NCI-H460 (cell line): ENCODE measurements at places on chromosomes 11 and 22.

GRCh38 chr11:63489879-63490278 lies 1.1 kb downstream of the PLAAT5 start:
- no peak for DNase-seq

GRCh38 chr11:69310934-69311766 lies 17.2 kb downstream of the MYEOV start:
- DNase-seq, result no peak

DNA sequence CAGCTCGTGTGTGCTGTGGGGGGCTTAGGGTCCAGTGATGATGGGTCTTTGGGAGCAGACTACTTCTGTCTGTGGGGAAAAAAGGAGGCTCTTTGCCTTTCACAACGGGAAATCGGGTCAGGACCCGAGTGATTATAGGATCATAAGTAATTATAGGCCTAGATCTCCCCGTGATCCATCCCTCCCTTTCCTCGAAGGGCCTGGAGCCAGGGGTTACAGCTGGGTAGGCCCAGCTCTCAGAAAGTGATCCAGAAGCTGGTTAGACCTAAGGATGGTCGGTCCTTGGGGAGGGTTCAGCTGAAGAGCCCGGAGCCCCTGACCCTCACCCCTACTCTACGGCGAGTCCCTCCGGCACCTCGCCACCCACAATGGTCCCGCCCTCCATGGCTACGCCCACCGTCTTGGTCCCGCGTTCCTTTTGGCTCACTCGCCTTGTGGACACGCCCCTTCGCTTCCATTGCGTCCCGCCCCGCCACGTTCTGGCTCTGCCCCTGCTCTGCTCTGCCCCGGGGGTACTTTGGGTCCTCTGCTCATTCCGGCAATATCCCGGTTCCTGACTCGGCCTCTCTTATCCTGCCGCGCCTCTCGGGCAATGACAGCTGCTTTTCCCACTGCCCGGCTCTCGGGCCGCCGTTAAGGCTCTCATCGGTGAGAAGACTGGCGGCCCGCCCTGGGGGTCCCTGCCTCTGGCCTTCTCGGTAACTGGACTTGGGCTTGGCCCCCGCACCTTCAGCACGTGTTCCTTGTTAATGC lies 5.0 kb downstream of the IGSF22 start:
- DNase-seq, result peak; percentile 39

GRCh38 chr11:66914505-66914904 lies 43.7 kb downstream of the PC start:
- no peak for DNase-seq

GRCh38 chr22:18121954-18122554 lies 11.4 kb downstream of the TUBA8 start:
- DNase-seq, result no peak

GRCh38 chr11:132054822-132055221 lies 684.4 kb downstream of the NTM start:
- no peak for DNase-seq

DNA sequence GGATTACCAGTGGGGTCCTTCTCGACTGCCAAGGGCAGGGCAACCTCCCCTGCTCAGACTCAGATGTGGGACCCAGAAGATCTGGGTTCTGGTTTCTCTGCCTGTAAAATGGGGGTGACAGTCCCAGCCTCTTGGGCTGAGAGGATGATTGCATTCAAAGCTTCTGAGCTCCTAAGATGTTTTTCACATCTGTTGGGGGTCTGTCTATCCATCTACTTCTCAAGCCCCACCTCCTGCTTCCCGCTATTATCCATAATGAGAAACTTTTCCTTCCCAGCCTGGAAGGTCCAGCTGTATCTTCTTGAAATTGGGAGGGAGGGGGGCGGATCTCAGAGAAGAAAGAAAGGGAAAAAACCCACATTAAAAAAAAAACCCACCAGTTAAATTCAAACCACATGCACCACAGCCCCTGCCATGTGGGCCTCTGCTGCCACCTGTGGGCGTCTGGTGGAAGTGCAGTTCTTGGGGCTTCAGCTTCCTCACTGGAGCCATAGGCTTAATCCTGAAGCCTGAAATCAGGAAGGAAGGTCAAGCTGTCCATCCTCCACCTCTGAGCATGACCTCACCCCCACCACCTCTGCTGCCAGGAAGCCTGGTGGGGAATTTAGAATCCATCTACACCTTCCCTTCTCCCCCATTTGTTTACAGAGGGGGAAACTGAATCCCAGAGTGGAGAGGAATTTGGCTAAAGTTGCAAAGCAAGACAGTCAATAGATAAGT lies 27.3 kb downstream of the ARHGEF17 start:
- peak; percentile 55 for DNase-seq

DNA sequence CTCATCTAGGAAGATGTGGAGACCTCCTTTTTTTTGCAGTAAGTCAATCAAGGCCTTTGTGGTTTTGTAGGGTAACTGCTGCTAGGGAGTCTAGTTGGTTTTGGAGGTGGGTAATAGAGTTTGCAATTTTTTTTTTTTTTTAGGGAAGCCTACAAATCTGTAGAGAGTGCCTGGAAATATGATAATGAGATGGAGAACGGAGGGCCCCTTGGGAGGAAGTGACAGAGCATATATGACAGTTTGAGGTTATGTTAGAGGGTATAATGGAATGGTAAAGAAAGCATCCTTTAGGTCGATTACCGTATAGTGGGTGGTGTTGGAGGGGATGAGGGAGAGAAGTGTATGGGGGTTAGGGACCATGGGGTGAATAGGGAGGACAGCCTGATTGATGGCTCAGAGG lies 98.3 kb downstream of the ELP4 start:
- no peak for DNase-seq

DNA sequence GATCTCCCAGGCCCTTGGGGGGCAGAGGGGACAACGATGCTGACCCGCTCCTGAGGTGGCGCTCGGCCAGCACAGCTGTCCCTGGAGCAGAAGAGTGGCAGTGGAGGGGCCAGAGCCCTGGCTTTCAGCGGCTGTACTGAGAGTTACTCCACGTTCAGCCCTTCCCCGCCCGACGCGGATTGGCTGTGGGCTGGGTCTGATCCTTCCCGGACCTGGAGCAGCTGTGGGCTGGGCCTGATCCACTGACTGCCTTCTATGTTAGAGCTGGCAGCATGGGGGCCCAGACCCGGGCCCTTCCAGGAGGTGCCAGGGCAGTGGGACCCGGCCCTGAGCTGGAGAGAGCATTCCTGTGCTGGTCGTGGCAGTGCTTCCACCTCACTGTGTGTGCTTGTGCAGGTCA lies 27.8 kb downstream of the YWHAH start:
- DNase-seq, result no peak

- no peak for DNase-seq
Observed at GRCh38 chr11:134032501-134033091, 36.3 kb upstream of the JAM3 start.

- no peak for DNase-seq
Observed at GRCh38 chr11:59302991-59303390, 55.7 kb upstream of the OR5AN1 start.

- no peak for DNase-seq
Observed at GRCh38 chr11:128283451-128283850, 303.9 kb downstream of the ETS1 start.

GRCh38 chr11:64568041-64568571 lies 22.9 kb upstream of the SLC22A12 start:
- no peak for DNase-seq

DNA sequence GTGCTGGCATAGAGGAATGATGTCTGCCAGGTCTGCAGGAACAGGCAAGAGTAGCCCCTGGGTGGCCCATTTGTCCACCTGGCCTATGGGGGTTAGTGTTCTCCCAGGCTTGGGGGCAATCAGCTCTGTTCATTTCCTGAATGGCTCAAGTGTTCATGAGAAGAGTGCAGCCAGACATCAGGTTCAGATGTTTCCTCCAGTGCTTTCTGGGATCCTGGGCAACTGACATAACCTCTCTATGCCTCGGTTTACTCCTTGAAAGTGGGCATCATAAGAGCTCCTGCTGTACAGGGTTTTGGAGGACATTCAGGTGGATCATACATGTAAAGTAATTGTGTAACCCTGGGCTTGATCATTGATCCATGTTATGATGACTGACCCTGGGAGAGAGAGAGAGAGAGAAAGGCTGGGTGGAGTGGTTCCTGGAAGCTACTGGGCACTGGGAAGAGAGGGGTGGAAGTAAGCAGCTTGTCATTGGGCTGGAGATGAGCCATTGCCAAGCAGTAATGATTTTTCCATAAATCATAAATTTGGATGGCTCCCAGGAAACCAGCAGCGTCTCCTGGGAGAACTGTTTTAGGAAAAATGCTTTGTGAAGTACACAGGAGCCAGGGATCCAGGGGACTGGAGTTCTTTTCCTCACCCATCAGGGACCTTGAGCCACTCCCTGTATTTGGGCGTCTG lies 30.2 kb upstream of the ACCSL start:
- DNase-seq, result no peak

DNA sequence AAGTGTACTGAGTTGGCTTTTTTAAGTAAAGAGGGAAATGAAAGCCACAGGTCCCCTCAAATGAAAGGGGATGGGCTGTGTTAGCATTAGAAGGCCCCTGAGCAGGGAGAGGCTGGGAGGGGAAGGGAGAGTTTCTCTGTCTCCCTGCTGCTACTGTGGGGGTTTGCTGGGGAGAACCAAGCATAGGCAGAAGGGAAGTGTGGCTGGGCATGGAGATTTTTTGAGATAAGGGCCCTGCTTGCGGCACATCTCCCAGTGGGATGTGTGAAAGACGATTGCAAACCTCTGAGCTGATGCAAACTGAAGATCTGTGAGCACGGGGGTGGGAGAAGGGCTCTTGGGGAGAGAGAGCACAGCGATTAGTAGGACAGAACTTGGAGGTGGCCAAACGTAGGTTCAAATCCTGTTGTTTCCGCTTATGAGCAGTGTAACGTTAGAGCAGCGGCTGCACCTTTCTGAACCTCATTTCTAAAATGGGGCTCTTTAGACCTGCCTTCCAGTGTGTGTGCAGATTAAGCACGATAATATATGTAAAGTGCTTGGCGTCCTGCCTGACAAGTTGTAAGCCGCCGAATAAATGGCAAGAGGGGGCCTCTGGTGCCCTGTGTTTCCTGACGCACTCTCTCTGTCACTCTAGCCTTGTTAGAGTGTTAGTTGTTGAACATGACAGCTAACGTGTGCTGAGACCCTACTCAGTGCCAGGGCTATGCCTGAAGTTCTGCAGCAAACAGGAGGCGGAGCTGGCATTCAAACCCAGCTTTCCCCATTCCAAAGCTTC lies 122.3 kb downstream of the GRIK4 start:
- DNase-seq, result no peak

GRCh38 chr22:18980829-18981228 lies 44.7 kb upstream of the PRODH start:
- DNase-seq, result no peak
